ENCODE measurements at places on chromosomes 7 and 10. TPM values are rescaled to one million over a fixed set of nuclear protein-coding genes. Genes with fewer than 3 reads are reported as not detected.

DNA sequence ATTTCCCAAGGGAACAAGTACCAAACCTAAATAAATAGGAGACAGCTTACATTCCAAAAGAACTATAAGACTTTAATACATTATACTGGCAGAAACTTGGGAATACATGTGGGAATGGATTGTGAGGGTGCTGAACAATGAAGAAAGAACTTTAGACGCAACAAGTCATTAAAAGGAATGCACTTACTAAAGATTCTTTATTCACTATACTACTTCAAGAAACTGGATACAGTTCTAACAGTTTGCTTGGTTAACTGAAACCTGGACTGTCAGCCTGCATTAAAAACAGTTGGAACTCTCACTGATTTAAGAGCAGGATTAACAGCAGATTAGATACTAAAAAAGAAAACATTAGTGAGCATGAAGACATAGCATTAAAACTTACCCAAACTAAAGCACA is 12.0 kb downstream of the CACUL1 start:
- no peak overlapping the region for H3K4me3 ChIP-seq
- H3K27ac ChIP-seq: peak overlapping the region; percentile 62
- no peaks in the 10 kb centered on the region for H3K36me3 ChIP-seq
- no peaks in the 10 kb centered on the region for H3K4me1 ChIP-seq
- no peak for DNase-seq
- no peaks in the 10 kb centered on the region for H3K27me3 ChIP-seq

- no peaks in the 10 kb centered on the region for H3K36me3 ChIP-seq
- H3K27me3 ChIP-seq: no peaks in the 10 kb centered on the region
- H3K4me1 ChIP-seq: no peaks in the 10 kb centered on the region
Measured at GRCh38 chr10:71337219-71337701, 18.2 kb downstream of the SLC29A3 start.

GRCh38 chr10:26314265-26315013 is 97.9 kb downstream of the GAD2 start:
- no peaks in the 10 kb centered on the region for H3K4me1 ChIP-seq
- no peak for DNase-seq
- no peak overlapping the region for H3K27ac ChIP-seq
- no peaks in the 10 kb centered on the region for H3K36me3 ChIP-seq

DNA sequence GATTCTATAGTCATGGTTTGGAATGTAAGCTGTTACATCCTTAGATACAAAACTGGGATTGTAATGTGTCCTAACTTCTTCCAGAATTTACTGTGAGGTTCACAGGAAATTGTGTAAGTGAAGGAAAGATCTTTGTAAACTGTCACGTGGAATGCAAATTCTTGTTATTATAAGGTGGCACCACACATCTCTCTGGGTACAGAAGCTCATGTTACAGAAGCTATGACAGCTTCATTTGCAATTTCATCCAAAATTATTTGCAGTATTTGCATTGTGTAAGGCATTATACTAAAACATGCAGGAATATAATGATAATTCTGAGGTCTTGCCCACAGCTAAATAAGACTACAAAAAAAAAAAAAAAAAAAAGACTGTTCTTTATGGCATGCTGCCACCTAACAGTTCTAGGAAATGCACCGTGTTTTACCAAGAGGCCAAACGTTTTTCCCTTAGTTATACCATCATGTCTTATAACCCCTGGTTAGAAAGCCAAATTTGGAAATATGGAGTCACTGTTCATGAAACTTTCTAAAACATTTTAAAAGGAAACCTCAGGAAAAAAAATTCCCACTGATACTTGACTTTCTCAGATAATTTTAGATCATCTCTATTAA is 17.6 kb downstream of the MINDY3 start:
- no peaks in the 10 kb centered on the region for H3K27me3 ChIP-seq
- no peak overlapping the region for H3K27ac ChIP-seq
- H3K4me1 ChIP-seq: peaks cover 15% of the 10 kb centered on the region
- no peaks in the 10 kb centered on the region for H3K36me3 ChIP-seq
- no peak for DNase-seq

- no peaks in the 10 kb centered on the region for H3K27me3 ChIP-seq
- peak overlapping the region; percentile 82 for H3K27ac ChIP-seq
- no peak overlapping the region for H3K4me3 ChIP-seq
- H3K36me3 ChIP-seq: no peaks in the 10 kb centered on the region
- H3K4me1 ChIP-seq: peaks cover 68% of the 10 kb centered on the region
Measured at GRCh38 chr7:36280840-36281812, 108.5 kb upstream of the ANLN start.

DNA sequence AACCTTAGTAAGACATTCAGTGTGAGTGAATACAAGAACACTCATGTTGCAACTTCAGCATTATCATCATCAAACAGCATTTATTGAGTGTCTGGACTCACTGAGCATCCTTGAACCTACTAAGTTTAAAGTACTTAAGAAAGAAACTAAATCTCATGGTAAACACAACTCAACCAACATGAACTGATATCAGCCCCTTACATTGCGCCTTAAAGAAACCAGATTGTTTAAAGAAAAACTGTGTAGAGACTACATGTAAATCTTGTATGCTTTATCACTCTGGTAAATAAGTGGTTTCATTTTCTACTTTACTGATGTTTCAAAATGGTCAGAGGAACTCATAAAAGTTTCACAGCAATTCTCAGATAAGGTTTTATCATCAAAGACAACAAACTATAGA is 157.5 kb upstream of the FERD3L start:
- no peak overlapping the region for H3K4me3 ChIP-seq
- H3K4me1 ChIP-seq: no peaks in the 10 kb centered on the region
- H3K27ac ChIP-seq: no peak overlapping the region
- no peak for DNase-seq
- no peaks in the 10 kb centered on the region for H3K27me3 ChIP-seq

SEPTIN14 gene
- polyA plus RNA-seq: not detected

LIPK gene
- polyA plus RNA-seq: not detected
